ENCODE measurements at places on chromosomes 1 and 21.

DNA sequence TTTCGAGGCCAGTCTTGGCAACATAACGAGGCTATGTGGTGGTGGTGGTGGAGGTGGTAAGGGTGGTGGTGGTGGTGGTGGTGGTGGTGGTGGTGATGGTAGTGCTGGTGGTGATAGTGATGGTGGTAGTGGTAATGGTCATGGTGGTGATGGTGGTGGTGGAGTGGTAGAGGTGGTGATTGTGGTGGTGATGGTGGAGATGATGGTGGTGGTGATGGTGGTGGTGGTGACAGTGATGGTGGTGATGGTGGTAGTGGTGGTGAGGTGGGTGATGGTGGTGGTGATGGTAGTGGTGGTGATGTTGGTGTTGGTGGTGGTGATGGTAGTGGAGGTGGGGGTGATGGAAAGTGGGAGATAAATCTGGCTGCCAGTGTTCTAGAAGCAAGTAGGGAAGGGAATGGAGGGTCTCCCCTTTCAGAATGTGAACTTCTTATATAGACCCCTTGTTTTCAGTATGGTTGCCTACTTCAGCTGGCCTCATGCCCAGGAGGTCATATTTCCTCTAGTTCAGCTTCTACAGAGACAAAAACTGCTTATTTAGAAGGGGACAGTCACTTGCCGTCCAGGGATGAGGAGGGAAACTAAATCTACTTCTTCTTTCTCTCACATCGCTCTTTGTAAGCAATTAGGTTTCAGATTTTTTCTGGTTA is 27.5 kb downstream of the SH3BGR start:
- no peak for DNase-seq

DNA sequence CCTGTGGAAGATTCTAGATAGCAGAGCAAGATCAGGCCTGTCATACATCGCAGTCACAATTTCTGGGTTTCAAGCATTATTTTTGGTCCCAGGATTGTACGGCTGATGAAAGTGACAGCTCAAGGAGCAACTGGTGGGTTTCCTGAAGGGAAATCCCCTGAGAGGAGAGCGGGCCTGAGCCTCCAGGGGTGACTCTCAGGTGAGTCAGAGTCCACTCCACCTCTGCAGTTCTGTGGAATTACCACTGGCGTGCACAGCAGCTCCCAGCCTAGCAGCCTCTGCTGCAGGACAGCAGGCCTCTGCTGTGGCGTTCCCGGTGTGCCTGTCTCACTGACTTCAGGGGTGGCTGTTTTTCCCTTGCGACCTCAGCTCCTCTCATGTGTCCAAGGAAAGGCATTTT is 24.4 kb downstream of the SLC66A1 start:
- no peak for DNase-seq

DNA sequence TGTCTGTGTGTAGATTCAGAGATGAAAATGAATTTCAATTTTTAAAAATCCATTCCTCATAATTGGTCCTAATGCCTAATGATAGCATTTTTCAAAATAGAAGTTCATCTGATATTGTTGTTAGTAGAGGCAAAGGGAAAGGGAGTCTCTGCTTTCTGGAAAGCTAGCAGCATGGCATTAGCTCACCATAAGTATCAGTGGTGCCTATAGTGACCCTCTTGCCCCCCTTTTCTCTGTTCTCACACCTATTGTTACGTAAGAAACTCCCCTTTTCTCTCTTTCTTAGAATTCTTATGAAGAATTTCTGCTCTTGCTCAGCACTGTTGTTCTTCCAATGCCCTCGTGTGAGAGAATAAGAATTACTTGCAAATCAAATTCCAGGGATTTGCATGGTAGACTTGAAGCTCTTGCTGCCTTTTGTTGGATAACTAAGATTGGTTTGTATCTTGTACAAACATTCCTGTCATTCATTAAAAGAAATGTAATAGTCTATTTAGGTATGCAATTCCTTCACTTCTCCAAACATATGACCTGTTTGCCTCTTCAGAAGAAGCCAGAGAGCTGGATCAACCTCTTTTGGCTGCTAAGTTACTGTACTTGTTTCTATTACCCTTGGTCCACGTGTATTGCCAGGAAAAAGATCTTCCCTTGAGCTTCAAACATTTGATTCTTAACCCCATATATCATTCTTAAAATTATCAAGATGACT is 69.2 kb upstream of the MAGI3 start:
- DNase-seq: no peak

DNA sequence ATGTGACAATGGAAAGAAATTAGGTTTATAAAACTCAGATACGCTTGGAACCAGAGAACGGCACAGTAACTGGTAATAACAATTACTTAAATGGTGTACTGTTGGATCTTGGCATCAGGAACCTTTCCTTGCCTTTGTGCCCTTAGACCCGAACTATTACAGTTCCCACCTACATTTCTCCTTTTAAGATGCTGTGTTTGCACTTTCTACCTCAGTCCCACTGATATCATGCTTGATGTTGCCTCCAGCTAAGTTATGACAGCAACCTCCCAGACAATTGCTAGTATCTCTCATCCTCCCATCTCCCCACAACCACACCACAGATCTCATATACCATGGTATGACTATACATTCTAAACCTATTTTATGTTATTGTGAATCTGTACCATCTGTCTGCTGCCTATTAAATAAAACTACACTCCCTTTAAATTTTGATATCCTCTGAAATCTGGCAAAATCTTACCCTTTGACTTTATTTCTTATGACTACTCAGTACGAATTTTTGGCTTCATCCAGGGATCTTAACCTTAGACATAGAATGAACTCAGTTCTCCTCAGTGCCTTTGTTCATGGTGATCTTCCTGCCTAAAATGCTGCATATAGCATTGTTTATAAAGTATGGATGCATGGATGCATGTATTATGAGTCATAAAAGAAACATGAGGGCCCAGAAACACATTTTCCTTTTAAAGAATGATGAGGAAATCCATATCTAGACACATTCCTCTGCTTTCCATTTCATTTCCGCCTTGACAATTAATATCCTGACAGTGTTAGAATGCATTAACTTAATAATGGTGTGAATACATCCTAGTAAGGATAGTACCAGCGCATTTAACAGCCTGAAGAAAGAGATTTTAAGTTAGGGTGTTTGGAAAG is 64.1 kb downstream of the LRRC8D start:
- no peak for DNase-seq

GRCh38 chr21:42463861-42464515 is 32.0 kb downstream of the RSPH1 start:
- DNase-seq: no peak

DNA sequence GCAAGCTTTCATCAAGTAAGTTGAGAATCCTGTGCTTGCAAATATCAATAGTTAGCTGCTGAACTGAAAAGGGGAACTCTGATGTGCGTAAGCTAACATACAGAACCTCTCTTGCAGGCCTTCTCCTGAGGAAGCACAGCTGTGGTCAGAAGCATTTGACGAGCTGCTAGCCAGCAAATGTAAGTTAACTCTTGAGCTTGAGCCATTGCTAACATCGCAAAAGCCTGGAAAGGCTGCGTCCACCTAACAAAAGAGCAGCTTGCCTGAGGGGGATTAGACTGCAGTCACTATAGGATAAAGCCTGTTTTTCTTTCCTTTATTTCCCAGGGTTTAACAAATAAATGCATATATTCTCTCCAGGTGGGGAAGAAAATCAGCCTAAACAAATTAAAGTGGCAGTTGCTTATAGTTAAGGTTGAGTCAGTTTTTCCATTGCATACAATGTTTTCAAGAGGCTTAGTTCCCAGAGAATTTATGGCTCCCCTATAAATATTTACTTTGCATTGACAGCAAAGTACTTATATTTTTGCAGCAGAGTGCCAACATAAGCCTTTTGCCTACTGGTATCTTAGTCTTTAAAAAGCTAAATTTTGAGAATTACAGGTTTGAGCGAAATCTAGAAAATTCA is 1.5 kb downstream of the RGS2 start:
- no peak for DNase-seq

DNA sequence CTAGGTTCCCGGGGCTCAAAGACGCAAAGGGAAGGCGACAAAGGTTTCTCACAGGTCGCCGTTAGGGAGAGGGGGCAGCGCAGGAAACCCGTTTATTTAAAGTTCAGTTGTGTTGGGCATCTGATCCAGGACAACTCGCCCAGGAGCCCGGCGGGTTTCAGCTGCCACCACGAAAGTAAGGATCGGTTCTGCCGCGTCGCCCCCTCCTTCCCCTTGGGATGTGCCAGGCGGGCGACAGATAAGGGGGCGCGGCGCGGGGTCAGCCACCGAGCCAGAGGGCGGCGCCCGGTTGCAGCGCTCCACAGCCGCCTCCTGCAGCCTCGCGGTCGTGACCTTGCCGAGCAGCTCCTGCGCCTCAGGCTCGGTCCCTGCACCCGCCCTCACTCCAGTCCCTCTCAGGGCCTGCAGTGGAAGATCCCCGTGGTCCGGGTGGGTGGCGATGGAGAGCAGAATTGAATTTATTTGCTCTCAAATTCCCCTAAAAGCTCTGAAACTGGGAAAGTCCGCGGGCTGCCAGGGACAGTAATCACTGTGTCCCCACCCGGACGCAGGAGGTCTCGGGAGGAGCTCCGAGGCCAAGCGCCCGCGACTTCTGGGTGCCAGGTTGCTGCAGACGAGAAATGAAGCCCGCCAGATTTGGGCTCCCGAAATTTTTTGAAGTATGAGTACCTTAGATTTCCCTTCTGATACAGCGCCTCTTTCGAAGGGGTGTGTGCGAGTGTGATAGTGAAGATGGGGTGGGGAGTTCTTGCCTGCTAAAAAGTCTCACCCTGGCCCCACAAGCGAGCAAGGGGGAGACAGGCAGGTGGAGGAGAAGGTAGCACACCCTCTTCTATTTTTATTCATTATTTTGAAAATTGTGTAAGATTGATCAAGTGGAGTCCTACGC is 28.4 kb upstream of the NFIA start:
- no peak for DNase-seq

- no peak for DNase-seq
These were observed 101.1 kb upstream of the SOD1 start for GRCh38 chr21:31558189-31558961.

DNA sequence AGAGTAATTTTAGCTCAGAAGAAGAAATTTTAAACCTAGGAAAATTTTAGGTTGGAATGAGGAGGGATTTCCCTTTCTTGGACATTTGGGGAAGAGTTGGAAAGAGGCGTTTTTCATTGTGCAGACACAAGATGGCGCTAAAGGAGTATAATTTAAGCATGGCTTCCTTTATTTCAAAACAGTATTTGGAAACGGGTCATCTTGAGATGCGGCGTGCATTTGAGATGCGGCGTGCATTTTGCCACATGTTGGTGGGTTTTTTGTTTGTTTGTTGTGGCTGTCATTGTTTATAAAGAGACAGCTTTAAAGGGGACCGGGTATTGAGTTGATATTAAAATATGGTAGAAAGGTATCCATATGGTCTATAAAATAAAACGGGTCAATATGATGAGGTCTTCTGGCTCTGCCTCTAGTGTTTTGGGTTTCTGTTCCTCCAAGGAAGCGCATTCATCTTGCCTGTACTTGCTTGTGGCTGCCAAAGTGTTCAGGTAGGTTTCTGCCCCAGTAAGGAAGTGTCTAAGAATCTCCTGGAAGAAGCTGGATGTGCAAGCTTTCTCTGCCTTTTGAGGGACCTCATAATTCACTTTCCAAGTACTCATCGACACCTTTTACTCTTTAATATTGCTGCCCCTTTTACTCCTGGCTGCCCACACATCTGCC is 210.3 kb downstream of the SLC35F3 start:
- peak; percentile 38 for DNase-seq

DNA sequence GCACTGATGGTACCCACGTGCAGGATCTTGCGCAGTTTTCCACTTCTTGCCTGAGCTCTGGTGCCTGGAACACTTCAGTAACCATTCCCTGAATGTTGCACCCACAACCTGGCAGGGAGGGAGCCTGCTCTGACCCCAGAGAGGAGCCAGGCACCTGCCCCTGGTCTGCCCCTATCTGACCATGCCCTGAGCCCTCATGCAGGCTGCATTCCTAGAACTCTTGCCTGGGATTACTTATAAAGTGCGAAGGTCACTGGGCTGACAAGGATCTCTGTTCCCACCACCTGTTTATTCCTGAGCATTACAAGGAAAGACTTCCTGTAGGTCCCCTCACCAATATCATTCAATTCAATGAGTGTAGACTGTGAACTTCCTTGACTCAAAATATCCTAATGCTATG is 191.9 kb upstream of the FMN2 start:
- no peak for DNase-seq

DNA sequence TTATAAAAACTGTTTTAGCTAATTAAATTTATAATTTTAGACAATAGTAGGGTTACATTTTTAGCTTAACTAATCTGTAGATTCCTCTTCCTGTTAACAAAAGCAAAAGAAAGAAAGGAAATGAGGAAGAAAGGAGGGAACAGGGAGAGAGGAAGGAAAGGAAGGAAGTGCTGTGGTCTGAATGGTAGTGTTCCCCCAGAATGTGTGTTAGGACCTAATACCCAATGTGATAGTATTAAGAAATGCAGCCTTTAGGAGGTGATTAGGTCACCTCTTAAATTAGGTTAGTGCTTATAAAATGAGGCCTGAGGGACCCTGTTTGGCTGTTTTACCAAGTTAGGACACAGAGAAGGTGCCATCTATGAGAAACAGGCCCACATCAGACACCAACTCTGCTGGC is 136.9 kb upstream of the SAMSN1 start:
- no peak for DNase-seq

- no peak for DNase-seq
These were observed 12.2 kb upstream of the SAMD13 start for GRCh38 chr1:84289169-84289785.

GRCh38 chr1:235913311-235913710 is 46.6 kb upstream of the LYST start:
- no peak for DNase-seq

DNA sequence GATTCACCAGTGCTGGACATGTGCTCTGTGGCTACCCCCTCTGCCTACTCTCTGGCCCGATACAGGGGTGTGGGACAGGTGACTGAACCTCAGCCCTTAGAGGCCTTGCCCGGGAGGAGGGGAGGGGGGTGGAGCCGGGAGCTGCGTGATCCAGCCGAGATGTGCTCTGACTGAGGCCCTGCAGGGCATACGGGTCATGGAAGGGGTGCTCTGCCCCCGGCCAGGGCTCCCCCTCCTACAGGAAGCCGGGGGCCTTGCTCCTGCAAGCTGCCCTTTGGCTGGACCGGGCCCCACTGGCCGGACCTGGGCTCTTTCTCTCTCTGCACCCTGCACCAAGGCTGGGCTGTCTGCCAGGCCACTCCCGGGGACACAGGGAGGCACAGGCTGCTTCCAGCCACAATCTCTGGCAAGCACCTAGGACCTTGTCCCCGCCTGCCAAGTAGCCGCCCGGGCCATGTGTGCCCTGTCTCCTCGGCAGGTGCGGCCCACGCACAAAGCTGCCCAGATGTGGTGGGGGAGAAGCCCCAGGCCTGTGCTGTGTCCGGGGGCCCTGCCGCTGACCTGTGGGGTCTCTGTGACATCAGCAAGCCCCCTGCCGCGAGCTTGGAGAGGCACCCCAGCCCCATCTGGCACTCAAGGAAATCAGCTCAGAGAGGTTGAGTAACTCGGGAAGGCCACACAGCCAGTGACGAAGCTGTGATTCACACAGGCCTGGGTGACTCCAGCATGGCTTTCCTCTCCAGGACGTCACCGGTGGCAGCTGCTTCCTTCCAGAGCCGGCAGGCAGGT is 1.5 kb downstream of the SCNN1D start:
- no peak for DNase-seq

GRCh38 chr1:169529068-169529642 is 43.4 kb upstream of the SLC19A2 start:
- DNase-seq: no peak

Data from frontal cortex (tissue), 4 donors.